ENCODE measurements at places on chromosomes 7 and 10.

DNA sequence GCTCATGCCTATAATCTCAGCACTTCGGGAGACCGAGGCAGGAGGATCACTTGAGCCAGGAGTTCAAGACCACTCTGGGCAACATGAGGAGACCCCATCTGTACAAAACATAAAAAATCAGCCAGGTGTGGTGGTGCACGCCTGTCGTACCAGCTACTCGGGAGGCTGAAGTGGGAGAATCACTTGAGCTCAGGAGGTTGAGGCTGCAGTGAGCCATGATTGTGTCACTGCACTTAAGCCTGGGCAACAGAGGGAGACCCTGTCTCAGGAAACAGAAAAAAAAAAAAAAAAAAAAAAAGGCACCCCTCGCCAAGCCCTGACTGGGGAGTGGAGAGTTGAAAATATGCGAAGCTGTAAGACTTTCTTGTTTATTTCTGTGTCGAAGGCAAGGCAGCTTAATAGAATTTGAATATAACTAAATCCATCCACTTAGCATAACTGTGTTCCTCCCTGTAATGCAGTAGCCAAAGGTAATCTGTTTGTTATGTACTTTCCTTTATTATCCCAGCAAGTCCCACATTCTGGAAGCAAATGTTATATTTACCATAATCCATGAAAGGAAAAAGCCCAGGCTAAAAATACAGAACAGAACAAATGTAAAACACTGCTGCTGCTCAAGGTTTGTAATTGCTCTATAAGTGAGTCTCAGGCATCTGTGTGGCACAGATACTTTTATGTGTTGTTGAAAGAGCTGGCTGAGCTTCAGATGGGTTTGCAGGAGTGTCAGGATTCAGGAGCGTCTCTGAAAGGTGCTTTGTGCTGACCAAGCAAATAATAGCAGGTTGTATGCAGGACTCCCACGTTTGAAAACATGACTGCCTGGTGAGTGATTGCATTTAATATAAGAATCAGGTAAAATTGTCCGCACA, 127.2 kb downstream of the CELF2 start:
- no peak for DNase-seq

DNA sequence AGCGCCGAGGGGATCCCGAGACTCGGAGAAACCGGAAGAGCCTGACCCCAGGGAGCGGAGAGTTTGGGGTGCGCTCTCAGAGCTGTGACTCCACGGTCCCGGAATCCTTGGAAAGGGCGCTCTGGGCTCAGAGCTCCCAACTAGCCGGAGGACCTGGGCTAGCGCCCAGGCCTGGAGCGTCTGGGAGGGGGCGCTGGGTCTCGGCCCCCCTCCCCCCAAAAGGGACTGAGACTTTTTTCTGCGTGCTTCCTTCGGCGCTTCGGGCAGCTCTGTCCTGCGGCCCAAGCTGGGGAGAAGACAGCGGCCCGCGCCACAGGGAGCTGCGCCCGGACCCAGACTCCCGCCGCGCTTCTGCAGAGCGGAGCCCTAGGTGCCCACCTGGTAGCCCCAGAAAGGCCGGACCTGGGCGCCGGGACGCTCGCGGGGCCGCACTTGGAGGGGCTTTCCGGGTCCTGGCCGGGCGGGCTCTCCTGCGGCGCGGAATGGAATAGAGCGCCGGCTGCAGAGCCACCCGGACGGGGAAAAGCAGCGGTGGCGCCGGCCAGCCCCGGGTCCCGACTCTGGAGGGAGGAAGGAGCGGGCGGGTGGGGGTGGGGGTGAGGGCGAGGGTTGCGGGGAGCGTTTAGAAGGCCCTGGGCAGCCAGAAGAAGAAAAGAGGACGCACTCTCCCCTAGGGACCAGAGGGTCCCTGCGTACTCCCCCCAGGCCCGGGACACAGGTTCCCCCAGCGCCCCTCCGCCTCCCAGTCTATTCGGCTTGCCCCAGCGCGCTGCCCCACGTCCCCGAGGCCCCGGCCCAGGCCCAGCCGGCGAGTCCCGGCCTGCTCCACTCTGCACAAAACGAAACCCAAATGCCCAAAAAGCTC, 4.7 kb downstream of the ZNF503 start:
- no peak for DNase-seq

GRCh38 chr10:73639286-73639685, 2.0 kb downstream of the MYOZ1 start:
- no peak for DNase-seq

DNA sequence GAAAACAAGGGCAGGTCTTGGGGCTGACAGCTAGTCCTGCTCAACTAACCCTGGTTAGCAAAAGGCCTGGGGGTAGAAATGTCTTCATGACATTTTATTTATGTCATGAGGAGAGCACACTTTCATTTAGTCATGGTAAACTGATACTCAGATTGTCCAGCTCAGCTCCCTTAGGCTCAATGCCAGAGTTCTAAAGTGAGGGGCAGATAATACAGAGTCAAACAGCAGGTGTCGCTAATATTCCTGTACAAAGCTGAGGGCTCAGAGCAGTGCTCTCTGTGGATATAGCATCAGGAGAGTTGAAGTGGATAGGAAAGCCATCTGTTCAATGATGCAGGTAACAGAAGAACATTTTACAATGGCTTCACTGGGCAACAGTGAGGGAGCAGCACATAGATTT, 26.8 kb upstream of the CALCR start:
- DNase-seq = no peak

DNA sequence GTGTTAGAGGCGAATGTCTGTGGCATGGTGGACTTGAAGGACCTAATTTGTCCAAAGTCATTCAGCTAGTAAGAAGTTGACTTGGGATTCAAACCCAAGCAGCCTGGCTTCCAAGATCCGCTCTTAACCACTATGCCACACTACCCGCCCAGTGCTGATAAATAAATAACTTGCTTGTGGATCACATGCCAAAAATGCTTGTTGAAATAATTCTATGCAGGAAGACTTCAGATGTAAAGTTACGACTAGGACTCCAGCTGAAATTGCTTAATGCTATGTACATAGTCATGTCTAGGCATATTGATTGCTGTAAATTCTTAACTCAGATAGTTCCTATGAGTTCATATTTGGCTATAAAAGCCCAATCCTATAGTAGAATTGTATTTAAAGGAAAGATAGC, 76.0 kb downstream of the PLXDC2 start:
- no peak for DNase-seq

GRCh38 chr7:159051916-159052315, 92.8 kb downstream of the VIPR2 start:
- no peak for DNase-seq

DNA sequence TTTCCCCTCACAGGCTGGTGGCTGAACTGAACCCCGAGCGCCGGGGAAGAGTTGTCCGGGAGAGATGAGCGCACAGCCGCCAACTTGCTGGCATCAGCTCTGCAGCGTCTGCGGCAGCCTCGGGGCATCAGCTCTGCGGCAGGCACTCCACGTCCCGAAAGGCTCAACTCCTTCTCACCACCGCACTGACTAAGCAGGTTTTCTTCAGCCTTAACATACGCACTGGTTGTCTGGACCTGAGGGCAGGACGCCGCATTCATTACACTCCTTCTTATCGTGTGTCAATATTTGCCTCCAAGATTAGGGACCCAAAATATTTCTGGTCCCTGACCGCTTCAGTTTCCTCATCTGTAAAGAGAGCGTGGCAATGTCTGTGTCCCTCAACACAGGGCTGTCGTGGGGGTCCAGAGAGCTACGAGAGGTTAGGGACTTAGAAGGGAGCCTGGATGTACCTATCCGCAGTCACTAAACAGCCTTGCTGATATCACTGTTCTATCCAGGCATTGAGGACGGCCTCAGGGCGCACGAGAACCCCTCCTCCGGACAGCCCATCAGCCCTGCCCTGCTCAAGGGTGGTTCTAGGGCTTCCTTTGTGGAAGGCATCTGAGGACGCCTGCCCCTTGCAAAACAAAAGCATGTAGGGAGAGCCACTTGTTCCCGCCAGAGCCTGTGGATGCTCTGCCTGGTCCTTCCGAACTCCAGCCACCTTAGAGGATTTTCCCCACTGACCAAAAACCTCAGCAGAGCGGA, 42.8 kb upstream of the FIGNL1 start:
- no peak for DNase-seq

DNA sequence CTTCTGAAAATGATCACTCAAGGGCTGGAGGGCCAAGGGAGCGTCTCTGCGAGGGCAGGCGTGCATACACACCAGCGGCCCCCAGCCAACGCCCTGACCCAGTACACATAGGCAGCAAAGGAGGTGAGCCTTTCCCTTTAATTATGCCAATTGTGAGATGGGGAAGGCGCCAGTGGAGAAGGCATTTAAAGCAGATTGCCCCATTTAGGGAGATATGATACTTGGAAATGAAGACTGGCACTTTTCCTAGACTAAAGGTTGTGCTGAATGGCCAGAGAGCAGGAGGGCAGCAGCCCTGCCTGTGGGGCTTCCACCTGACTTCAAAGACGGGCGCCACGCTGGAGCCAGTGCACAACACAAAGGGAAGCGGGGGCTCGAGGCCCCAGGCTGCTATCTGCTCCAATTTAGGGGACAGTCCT, 24.1 kb downstream of the HIPK2 start:
- DNase-seq = no peak

All from fibroblast of gingiva (primary cell).